ENCODE measurements at places on chromosomes 1 and 21.

GRCh38 chr1:58409336-58409735, 137.2 kb downstream of the OMA1 start:
- DNase-seq = no peak

- DNase-seq = no peak
Observed at GRCh38 chr1:52368383-52369172, 2.6 kb upstream of the CC2D1B start.

DNA sequence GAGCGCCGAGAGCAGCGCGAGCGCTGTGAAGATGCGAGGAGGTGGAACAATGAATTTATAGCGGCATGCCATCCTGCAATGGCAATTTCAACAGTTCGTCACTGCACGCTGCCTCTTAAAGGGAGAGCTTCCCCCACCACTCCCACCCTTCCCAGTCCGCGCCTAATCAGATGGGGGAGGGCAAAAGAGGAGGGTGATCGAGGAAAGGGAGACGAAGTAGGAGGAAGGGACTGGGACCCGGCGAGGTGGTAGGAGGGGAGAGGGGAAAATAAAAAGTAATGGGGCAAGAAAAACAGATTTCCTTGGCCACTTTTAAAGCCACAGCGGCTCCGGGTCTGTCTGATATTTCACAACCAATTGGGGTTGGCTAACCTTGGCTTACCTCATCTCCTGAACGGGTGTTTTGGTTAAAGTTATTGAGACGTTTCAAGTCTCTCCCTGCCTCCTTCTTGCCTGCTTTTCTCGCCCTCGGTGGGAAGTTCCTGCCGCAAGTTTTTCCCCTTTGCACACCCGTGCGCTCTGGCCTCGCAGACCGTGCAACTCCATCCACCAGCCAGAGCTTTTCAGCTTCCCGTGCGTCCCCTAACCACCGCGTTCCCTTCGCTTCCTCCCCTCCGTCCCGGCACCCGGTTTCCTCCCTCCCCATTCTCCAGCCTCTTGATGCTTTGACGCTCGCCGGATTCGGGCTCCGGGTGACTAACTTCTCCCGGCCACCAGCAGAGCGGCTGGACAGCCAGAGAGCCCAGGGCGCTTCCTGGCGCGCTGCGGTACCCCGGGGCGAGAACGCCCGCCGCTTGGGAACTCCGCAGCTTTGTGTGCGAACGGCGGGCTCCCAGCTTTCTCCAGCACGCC, at the start of gene ADAMTS5:
Gene ADAMTS5 (minus strand): TSS at position 27 of the 852 bp plus-strand sequence. CDS start 697 bp downstream, outside the sequence.
- DNase-seq = no peak

DNA sequence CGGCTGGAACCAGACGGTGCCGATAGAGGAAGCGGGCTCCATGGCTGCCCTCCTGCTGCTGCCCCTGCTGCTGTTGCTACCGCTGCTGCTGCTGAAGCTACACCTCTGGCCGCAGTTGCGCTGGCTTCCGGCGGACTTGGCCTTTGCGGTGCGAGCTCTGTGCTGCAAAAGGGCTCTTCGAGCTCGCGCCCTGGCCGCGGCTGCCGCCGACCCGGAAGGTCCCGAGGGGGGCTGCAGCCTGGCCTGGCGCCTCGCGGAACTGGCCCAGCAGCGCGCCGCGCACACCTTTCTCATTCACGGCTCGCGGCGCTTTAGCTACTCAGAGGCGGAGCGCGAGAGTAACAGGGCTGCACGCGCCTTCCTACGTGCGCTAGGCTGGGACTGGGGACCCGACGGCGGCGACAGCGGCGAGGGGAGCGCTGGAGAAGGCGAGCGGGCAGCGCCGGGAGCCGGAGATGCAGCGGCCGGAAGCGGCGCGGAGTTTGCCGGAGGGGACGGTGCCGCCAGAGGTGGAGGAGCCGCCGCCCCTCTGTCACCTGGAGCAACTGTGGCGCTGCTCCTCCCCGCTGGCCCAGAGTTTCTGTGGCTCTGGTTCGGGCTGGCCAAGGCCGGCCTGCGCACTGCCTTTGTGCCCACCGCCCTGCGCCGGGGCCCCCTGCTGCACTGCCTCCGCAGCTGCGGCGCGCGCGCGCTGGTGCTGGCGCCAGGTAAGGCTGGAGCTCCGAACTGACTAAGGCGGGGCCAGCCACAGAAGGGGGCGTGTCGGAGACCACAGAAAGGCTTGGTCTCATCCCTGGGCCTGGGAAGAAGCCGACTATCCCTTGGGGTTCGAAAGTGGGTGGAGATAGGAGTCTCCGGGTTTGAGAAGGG, 486 bp downstream of the SLC27A3 start:
- peak; percentile 31 for DNase-seq

- DNase-seq = no peak
Observed at GRCh38 chr1:25765923-25766589, 33.9 kb upstream of the SELENON start.

- no peak for DNase-seq
Observed at GRCh38 chr1:234970401-234970730, 158.3 kb downstream of the TOMM20 start.

DNA sequence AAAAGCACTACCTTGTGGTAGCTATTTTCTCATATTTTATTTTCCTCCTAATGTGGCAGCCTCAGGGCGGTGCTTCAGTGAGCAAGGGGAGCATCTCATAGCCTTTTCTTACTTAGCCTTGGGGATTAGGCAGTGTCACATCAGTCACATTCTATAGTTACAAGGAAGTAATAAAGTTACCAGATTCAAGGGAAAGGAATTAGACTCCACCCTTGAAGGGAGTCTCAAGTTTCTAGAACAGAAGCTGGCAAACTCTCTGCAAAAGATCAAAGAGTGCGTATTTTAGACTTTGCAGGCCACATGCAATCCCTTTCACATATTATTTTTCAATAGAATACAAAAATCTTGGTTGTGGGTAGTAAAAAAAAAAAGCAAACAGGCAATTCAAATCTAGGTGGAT, 350.4 kb downstream of the AMY1C start:
- DNase-seq = no peak

DNA sequence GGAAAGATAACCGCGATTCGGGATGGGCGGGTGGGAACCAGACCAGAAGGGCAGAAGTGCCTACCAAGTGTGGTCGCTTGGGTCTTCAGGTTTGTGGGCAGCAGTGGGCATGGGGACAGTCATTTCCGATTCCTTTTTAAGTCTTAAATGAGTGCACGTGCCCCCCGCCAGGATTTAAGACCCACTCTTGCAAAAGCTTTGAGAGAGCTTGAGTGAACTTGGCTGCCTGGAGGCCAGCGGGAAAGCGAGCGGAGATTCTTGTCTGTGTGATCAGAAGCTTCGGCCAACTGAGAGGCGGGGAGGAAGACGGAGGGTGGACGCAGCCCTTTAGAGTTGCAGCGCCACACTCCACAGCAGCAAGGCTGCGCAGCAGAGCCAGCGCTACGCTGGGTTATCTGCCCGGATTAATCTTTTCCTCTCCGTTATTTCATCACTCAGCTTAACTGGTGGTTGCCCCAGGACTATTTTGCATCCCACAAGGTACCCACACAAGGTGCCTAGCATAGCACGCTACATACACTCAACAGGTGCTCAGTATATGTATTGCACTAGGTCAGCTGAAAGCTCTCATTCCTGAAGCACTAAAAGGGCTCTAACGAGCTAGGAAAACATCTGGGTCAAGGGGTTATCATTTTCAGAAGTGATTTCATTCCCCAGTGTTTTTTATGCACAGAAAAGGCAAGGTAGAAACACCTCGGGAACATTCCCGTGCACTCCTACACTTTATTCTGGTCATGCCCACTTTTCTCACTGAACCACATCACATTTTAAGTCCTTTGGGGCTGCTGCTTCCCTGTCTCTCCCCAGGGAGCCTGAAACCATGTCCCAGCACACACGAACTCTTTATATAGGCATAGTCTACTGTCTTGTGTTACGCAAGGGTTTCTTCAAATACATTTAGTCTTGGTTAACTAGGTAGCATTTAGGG, 1.5 kb upstream of the BATF3 start:
- peak; percentile 23 for DNase-seq

- no peak for DNase-seq
Observed at GRCh38 chr1:206897175-206897574, at the start of gene IL24. Gene IL24 (plus strand): TSS chr1:206897443. CDS start chr1:206897833, 390 bp downstream.

- no peak for DNase-seq
Observed at GRCh38 chr1:207321790-207322645, 540 bp downstream of the CD55 start.

GRCh38 chr1:47235241-47235681, 3.2 kb upstream of the TAL1 start:
- DNase-seq = no peak

GRCh38 chr21:44314128-44314527, 14.3 kb downstream of the PFKL start:
- DNase-seq = no peak

DNA sequence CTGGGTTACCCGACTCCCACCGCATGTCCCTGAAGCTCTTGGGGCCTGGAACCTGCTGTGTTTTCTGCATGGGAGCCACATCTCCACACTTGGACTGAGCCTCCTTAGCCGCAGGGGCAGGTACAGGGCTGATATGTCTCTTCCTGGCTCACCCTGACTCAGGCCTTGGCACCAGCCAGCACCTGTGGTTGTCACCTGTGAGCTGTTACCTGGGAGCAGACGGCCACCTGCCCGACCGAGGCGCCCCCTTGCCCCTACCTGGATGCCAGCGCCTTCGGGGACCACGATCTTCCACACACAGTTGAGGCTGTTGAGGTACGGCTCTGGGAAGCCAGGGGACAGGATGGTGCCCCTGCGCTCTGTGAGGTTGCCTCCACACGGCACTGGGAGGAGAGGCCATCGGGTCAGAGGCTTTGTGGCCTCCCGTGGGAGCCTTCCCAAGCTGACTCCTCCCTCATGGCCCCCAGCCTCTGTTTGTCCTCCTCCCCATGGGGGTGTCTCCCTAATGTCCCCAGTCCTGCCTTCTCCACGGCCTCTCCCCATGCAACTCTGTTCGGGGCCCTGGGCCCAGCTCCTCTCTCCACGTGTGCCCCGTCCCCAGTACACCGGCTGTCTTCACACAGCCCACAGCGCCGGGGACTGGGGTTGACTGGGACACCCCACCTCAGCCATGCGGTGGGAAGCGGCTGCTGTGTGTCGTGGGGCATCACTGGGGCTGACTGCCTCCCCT, 152.0 kb downstream of the ZSCAN20 start:
- DNase-seq = no peak

- no peak for DNase-seq
Observed at GRCh38 chr1:169108223-169108622, 1.7 kb downstream of the ATP1B1 start.

DNA sequence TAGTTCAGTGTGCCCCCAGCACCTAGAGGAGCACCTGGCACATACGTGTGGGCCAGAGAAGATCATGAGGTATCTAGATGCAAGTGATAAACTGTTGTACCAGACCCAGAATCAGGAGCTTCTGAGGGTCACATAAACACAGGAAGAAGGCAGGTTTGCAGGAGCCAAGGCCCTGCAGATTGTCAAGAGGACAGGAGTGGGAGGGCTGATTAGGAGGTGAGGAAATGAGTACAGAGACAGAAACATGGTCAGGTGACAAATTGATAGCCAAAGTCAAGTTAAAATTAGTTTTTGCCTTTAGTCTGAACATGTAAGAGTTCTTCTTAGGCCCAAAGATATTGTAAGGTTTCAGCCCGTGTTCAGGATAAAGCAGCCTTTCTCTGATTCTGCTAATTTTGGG, 14.0 kb upstream of the TRAF3IP3 start:
- DNase-seq = no peak

- DNase-seq = peak; percentile 3
Observed at GRCh38 chr21:39313042-39313570, 326 bp downstream of the BRWD1 start.

GRCh38 chr1:21828506-21829210, 16.6 kb downstream of the LDLRAD2 start:
- DNase-seq = no peak

- DNase-seq = no peak
Observed at GRCh38 chr1:32170991-32171390, 8.5 kb upstream of the TXLNA start.

- no peak for DNase-seq
Observed at GRCh38 chr1:206896261-206896660, 982 bp upstream of the IL24 start.

- no peak for DNase-seq
Observed at GRCh38 chr1:156959414-156959813, 39.0 kb downstream of the LRRC71 start.

GRCh38 chr1:70436622-70437251, 25.7 kb downstream of the CTH start:
- no peak for DNase-seq

- no peak for DNase-seq
Observed at GRCh38 chr1:39173119-39173994, 31.1 kb upstream of the MACF1 start.

GRCh38 chr1:241924080-241924808, 33.3 kb upstream of the BECN2 start:
- no peak for DNase-seq

GRCh38 chr1:116940814-116941599, 31.3 kb downstream of the PTGFRN start:
- DNase-seq = no peak
